ENCODE measurements at places on chromosomes 5 and 9. TPM values are rescaled to one million over a fixed set of nuclear protein-coding genes. Genes with fewer than 3 reads are reported as not detected.

The SLC25A48 gene
- 0.05 TPM for polyA plus RNA-seq

GRCh38 chr5:161513942-161514341, 32.6 kb downstream of the GABRB2 start:
- DNase-seq = no peak

GRCh38 chr9:124618476-124618875, 111.3 kb upstream of the NR5A1 start:
- no peak for DNase-seq

DNA sequence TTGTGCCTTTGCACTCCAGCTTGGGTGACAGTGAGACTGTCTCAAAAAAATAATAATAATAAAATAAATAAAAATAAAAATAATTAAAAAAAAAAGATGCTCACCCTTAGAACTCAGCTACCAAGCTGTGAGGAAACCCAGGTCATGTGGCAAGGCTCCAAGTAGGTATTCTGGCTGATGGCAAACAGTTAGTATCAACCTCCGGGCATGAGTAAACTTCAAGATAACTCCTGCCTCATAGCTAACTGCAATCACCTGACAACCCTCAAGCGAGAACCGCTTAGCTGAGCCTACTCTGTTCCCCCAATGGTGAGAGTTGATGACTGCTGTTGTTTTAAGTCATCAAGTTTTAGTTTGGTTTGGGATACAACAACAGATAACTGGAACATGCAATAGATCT, 6.1 kb upstream of the SLC44A1 start:
- no peak for DNase-seq

DNA sequence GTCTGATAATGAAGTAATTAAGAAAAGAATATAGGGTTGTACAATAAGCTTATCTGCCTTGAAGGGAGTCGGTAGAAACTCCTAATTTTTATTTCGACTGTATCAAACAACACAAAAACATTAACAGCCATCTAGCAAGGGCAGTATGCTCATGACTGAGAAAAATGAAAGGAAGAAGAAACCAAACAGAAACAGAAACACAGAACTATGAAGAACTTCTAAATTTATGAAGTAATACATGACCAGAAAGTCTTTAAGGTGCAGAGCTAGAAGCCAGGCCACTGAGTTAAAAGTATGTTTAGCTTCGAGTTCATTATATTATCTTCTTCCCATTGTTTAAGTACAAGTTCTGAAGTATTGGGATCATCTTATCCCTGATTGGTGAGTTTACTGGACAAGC, 367.3 kb upstream of the C9orf72 start:
- no peak for DNase-seq

GRCh38 chr5:5494489-5495402, 72.3 kb downstream of the ICE1 start:
- DNase-seq = peak; percentile 17
